ENCODE measurements at places on chromosomes 7 and 10. TPM values are rescaled to one million over a fixed set of nuclear protein-coding genes. Genes with fewer than 3 reads are reported as not detected.
A peak's percentile ranks its signal among the peaks of the same experiment; 100 is the strongest.

The HOXA3 gene
- total RNA-seq: 1.2 TPM

The CDHR1 gene
- 1.8 TPM for total RNA-seq

The SYT15 gene
- 0.10 TPM for total RNA-seq

The SDHAF3 gene
- 28.7 TPM for total RNA-seq

The AGBL3 gene
- 1.3 TPM for total RNA-seq

The MKLN1 gene
- 27.0 TPM for total RNA-seq

GRCh38 chr7:128041203-128041602 lies 10.0 kb upstream of the LRRC4 start:
- no peak for DNase-seq

DNA sequence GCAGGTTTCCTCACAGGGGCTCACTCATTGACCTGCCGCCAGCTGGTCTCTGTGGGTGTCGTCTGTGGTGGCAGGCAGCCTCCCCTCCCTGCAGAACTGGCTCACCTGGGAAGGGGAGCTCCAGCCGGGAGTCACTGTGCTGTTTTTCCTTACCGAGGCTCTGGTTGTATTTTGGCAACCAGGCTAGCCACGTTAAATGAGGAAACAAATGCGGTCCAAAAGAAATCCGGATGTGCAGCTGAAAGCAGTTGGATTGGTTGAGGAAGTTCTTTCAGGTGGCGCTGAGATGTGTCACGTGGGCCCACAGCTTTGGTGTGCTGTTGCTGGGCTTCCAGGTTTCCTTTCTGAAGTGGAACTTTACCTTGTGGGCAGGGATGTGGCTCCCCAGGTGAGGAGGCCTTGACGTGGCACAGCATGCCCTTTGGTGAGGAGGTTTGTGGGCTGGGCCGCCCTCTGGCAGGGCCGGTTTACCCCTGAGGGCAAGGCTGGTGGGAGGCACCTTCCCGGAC lies 14.2 kb downstream of the MTURN start:
- DNase-seq: peak; percentile 76

- no peak for DNase-seq
Measured at GRCh38 chr7:71208881-71209280, 76.9 kb downstream of the GALNT17 start.

DNA sequence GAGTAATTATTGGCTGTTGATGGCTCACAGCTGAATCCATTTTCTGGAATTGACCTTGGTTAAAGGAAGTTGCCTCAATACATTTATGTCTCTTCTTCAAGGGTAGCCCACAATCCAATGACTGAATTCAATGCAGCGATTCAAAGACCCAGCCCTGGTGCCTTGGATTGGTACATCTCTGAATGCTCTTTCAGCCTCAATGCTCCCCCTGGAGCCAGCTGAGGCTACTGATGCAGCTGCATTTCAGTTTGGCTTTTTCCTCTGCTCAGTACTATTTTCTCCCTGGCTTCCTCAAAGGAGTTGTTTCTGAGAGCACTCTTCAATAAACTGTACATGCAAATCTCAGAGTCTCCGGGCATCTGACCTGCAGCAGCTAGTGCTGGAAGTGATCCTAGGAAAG lies 633 bp upstream of the EBLN1 start:
- no peak for DNase-seq

DNA sequence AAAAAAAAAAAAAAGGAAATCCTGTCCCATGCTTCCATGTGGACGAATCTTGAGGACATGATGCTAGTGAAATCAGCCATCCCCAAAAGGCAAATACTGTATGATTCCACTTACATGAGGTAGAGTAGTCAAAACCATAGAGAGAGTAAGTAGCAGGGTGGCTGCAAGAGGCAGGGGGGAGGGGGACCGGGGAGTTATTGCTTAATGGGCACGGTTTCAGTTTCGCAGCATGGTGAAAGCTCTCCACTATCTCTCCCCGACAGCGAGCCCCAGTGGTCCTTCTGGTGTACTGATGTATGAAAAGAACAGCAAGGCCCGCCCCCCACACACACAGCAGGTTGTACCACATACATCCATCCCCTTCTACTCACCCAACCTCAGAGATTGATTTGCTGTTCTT lies 32.8 kb downstream of the NOD1 start:
- no peak for DNase-seq

DNA sequence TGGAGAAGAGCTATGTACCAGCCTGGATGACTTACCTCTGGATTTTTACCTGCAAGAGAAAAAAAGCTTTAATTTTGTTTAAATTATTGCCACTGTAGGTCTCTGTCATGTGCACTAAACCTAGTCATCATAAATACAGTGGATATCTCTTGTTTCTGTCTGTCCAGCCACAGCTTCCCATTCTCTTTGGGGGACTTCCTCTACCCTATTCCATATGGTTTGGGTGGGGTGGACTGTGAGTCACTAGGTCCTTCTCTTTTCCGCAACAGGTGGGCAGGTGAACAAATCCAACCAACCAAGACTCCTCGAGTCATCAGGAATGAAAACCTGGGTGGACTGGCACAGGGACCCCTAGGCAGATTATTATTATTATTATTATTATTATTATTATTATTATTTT lies 87.3 kb upstream of the CYTH3 start:
- DNase-seq: no peak

DNA sequence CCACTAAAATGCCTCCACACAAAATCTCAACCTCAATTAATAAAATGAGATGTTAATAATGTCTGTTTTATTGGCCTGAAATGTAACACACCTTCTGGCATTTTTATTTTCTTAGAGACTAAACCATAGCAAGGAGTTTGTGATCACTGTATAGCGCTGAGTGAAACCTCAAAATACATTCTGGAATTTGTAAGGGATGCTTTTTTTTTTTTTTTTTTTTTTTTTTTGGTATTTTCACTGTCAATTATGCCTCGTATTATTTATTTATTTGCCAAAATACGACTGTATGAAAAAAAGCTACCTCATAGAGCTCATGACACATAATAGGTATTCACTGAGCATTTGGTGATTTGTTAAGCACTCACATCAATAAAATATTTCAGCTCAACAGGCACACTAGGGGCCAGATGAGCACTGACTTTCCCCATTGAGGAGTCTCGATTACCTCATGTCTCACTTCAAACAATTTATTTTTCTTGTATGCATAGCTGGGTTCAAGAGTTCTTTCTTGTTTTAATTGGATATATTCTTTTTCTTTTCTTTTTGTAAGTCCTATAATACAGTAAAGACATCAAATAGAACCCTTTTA lies 36.5 kb downstream of the SEMA3C start:
- DNase-seq: no peak
